CD4-positive, alpha-beta T cell treated with Interferon gamma for 1 hour (primary cell): ENCODE measurements at places on chromosomes 3 and 15.

DNA sequence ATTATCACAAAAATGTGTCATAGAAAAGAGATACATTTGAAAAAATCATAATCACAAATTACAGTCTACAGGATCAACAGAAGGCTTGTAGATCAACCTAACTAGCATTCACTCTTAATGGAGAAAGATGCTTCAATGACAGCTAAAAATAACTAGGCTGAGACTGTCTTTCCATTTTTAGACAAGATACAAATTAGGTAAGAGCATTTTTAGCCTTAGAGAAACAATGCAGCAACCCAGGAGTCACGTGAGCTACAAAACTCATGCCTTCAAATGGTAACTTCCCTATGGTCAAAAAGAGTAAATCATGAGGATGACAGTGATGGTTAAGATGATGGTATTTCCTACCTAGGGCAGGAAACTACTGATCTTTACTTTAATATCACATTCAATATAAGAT lies 415.4 kb downstream of the MAGI1 start:
- DNase-seq, result no peak

- DNase-seq, result no peak
Observed at GRCh38 chr15:101137312-101137940, 114.4 kb downstream of the CHSY1 start.

DNA sequence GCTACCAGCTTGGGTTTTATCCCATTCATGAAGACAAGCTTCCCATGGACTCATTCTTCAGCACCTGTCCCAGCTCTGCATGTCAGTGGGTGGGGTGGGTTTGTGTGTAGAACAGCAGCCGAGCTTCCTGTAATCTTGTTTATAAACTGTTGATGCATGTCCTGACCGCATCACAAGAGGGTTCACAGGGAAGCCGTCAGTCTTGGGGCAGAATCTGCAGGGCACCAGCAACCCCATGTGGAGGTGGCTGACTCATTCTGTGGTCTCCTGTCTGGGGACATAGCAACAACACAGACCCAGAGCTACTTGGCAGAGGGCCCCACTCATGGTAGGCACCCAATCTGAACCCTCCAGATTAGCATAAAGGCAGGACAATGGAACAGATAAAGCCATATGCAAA lies 35.6 kb downstream of the DAPK2 start:
- peak; percentile 90 for DNase-seq

GRCh38 chr3:151283907-151284461 lies 5.6 kb upstream of the P2RY14 start:
- no peak for DNase-seq

DNA sequence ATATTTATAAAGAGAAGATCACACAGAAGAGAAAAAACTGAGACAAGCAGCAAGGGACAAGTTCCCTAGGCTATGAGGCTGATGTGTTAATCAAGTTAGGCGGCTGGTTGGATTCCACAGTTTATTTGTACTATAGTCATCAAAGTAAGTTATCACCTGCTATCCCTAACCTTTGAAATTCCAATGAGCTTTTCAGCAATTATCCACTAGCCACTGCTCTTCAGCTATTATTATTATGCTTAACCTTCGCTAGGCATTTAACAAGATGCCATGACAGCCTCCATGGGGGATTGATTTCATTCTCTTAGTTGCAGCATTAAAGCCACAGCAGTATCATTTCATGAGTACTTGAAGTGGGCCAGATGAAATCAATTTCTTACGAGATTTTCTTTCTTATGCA lies 699.5 kb upstream of the NAALADL2 start:
- no peak for DNase-seq

DNA sequence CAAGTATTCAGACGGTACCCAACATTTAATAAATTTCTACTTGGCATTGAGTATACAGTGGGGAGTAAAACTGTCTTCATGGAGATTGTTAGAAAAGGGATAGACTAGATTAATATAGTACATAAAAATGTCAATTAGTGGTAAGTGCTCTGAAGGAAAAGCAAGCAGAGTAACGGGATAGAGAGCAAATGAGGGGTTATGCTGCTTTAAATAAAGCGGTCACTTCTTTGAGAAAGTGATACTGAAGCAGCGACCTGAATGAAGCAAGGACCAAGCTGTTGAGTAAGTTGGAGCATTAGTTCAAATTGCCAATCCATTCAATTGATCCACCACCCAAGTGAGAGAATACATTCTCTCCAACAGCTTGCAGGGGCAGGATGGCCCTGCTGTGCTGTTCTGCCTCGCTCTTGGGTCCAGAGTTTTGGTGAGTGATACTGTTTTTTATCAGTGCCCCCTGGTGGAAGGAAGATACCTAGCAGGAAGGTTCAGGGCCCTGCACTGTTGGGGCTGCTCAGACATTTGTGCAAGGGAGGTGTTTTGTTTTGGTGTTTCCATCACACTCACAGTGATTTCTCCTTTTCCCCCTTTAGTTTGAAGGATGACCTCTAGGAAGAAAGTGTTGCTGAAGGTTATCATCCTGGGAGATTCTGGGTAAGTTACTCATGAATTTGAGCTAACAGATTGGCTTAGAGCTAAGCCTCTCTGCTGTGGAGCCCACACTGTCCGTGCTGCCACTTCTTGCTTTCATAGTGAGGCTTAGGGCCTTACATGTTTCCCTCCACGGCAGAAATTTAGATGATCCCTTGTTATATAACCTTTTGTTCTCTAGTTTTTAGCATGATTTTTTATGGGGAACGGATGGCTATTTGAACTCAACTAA lies 69.0 kb downstream of the RAB7A start:
- DNase-seq, result peak; percentile 60

DNA sequence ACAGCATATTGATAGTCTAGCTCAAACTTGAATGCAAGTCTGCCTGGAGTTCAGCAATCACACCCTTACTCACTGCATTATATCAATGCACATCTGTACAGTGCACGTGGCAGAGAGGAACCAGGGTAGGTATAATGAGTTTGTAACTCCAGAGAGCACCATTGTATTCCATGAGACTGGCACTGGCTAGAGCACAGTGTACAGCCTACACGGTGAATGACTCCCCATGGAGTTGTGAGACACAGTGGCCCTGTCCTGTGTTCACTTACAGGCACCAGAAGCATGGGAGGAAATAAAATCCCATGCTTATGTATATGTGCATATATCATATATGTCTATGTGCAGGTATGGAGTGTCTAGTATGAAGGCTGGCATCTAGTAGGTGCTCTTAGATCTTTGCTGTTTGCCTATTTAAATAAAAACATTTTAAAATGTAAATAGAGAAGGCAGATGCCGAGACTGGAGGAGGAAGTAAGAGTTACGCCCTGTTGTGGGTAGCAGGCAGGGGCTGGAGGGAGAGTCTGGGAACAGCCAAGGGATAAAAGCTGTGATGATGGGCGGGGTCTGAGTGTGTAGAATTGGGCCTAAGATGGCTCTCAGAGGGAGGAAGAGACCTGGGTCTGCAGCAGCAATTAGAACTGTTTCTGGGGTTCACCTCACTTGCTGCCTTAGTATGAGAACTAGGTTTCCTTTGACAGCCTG lies 360.7 kb upstream of the ICE2 start:
- DNase-seq, result no peak
